ENCODE measurements at places on chromosomes 1 and 21.

GRCh38 chr1:165531021-165531420 is 12.8 kb upstream of the LRRC52 start:
- no peak for DNase-seq

GRCh38 chr1:234748066-234748465 is 138.1 kb upstream of the IRF2BP2 start:
- no peak for DNase-seq

DNA sequence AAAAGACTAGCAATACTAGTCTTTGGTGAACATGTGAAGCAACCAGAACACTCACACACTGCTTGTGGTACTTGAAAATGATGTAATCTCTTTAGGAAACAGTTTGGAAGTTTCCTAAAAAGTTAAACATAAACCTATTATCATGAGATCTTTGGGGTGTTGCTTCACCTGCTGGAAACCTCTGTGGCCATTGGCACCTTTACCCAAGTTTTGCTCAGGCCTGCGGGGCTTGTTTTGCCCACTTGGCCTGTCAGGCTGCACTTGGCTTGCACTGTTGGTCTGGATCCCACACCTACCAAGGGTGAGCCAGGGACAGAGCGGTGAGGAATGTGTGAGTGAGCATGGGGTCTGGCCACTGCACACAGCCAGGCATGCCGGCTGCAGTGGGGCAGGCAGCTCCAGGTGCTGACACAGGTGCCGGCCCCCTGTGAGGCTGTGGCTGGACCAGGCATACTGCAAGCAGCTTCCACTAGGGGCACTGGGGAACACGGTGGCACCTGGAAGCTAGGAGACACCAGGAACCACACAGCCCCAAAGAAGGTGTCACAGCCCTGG is 14.4 kb upstream of the FNBP1L start:
- no peak for DNase-seq

GRCh38 chr1:172993640-172994039 is 57.1 kb downstream of the TNFSF18 start:
- no peak for DNase-seq

DNA sequence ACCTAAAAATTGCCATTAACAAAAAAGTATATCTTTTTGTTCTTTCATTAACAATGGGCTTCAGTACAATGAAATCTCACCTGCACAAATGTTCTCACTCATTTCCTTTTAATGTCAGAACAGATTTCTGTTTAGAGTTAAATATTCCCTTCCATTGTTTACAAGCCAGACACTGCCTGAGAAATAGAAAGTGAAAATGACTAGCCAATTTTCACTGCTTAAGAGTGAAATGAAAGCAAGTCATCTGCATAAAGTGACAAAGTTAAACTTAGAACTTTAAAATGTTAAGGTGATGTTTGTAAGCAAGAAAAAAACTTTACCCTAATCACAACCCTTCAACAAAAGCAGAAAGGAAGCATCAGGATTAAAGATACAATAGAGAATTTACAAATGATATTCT is 27.5 kb downstream of the COA6 start:
- DNase-seq: no peak

DNA sequence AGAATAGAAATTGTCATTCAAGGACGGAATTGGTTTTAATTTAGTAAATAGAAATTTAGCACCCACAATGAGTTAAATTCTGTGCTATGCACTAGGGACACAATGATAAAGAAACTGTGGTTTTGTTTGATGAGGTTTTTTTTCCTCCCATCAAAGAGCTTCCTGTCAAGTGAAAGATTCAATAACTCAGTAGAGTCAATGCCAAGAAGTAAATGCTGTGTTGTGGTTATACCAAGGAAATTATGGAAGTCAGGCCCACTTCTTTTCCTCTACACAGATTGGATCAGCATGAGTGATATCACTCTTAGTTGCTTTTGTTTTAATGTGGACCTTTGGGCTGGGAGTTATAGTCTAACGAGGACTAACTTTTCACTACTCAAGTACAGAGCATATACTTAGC is 1269.6 kb upstream of the ADGRL2 start:
- no peak for DNase-seq
